ENCODE measurements at places on chromosomes 5 and 9. TPM values are rescaled to one million over a fixed set of nuclear protein-coding genes. Genes with fewer than 3 reads are reported as not detected.
A peak's percentile ranks its signal among the peaks of the same experiment; 100 is the strongest.

Gene ENTPD2
- 0.25 TPM for total RNA-seq

Gene GPR151
- total RNA-seq: not detected

- H3K4me3 ChIP-seq: no peak overlapping the region
- no peak overlapping the region for H3K27ac ChIP-seq
- peaks cover 6% of the 10 kb centered on the region for H3K4me1 ChIP-seq
These were observed 291.6 kb downstream of the DOCK8 start for GRCh38 chr9:506281-506680.

DNA sequence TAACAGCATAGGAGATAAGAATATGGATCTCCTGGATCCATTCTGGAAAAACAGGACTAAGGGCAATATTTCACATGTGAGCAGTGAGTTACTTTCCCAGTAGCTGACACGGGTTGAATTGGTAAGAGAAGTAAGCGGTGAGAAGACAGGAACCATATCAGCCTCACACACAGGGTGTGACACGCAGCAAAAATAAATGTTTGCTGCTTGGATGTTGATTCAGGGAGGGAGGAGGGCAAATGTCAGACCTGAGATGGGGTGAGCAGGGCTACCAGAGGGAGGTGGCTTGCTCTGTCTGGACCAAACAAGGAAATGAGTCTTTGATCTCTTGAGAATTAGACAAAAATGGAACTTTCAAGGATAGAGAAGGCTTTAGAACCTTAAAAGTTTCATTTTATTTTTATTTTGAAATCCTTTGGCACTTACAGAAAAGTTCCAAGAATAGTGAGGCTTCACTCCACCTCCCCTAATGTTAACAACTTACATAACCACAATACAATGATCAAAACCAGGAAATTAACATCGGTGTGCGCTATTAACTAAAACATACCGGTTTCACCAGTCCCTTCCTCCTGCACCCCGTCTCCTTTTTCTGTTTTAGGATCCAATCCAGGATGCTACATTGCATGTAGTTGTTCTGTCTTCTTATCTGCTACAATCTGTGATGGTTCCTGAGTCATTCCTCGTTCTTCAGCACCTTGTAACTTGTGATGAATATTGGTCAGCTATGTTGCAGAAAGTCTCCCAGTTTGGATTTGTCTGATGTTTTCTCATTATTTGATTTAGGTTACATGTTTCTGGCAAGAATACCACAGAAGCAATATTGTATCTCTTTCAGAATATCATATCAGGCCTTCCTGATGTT lies 20.5 kb upstream of the ARHGEF28 start:
- H3K36me3 ChIP-seq: no peaks in the 10 kb centered on the region
- DNase-seq: no peak
- no peak overlapping the region for H3K4me3 ChIP-seq
- peaks cover 4% of the 10 kb centered on the region for H3K4me1 ChIP-seq
- H3K27ac ChIP-seq: no peak overlapping the region

GRCh38 chr9:113508111-113508749 lies 44.7 kb downstream of the RGS3 start:
- DNase-seq: no peak
- H3K36me3 ChIP-seq: no peaks in the 10 kb centered on the region
- peaks cover 58% of the 10 kb centered on the region for H3K4me1 ChIP-seq
- no peak overlapping the region for H3K27ac ChIP-seq

DNA sequence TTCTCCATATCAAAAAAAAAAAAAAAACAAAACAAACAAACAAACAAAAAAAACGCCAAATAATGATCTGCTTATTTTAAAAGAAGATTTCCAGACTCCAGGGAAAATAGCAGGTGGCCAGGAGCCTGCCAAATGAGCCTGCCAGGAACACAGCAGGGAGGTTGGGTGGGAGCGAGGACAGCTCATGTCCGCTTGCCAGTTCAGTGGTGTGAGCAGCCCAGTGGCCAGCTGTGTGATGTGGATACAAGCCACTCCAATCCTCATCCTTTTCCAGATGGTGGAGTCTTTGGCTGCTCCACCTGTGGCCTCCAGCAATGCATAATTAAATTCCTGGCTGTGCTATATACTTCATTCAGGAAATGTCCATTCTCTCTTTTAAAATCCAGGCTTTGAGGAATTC lies 1025.1 kb upstream of the C9orf72 start:
- no peak for DNase-seq
- H3K27ac ChIP-seq: no peak overlapping the region
- no peak overlapping the region for H3K4me3 ChIP-seq
- H3K36me3 ChIP-seq: no peaks in the 10 kb centered on the region
- no peaks in the 10 kb centered on the region for H3K27me3 ChIP-seq

DNA sequence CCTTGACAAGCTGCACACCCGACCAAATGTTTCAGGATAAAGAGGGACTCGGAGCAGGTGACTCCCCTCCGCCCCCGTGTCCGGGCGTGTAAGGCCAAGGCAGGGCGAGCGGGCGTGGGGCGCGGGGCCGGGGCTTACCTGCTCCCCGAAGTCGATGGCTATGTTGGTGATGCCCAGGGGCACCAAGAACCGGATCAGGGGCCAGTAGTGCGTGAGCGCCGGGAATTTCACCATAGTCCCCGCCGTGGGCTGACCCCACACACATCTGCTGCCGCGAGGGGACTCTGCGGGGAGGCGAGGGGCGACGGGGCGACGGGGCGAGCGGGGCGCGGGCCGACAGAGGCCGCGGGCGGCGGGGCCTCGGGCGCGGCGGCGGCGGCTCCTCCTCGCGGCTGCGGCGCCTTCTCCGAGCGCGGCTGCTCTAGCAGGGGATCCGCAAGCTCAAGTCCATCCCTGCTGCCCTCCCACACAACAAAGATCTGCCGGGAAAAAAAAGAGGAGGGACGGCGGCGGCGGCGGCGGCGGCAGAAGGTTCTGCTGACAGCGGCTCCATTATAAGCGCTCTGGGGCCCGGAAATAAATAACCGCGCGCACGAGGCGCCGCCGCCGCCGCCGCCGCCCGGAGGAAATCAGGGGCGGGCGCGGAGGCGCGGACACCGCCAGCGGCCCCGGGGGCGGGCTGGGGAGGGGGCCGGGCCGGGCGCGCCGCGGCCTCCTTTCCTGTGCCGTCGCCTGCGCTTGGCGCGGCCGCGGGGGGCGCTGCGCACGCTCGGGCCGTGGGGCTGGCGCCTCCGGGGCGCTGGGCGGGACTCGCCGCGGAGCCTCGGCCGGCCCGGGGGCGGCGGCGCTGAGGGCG lies at the start of gene ANKH:
TSS of gene ANKH (minus strand) at position 565 of the 856 bp plus-strand sequence. CDS start at position 234, 331 bp downstream.
- peaks cover 9% of the 10 kb centered on the region for H3K4me1 ChIP-seq
- no peaks in the 10 kb centered on the region for H3K36me3 ChIP-seq
- DNase-seq: peak; percentile 81
- H3K4me3 ChIP-seq: peak within 1 kb of the TSS; percentile 77

DNA sequence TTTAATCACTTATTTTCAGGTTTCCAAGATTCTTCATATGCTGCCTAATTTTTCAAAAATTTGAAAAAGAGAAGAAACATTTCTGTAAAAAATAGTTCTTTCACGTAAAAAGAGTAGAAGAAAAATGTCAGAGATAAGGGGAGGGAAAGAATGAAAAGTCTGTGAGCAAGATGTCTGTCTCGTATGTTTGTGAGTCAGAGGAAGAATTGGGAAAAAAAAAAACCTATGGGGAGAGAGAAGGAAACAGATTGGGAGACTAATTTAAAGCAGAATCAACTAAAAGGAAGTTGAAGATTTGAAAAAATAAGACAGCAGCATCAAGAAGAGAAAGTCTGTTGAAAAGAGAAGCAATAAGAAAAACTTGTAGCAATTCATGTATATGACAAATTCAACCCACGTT lies 456.3 kb downstream of the HINT1 start:
- no peak overlapping the region for H3K27ac ChIP-seq
- H3K4me1 ChIP-seq: no peaks in the 10 kb centered on the region
- H3K27me3 ChIP-seq: no peaks in the 10 kb centered on the region
- no peak for DNase-seq
- no peak overlapping the region for H3K4me3 ChIP-seq

Gene GABRA6
- not detected for total RNA-seq

Gene INSL4
- total RNA-seq: not detected

DNA sequence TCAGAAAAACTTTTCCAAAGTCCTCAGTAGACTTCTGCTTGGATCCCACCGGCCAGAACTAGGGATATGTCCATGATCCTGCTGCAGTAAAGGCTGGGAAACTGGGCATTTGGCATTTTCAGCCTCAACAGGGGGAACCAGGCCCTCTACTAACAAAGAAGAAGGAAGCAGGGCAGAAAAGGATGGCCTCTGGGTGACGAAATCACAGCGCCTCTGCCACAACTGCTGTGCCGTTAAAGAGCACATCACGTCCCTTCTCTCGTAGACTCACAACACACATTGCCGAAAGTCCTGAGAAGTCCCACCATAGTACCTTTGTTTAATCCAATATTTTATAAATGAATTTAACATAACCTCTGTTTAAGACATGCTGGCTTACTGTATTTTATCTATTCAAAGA lies 10.4 kb upstream of the AFAP1L1 start:
- DNase-seq: no peak
- peaks cover 3% of the 10 kb centered on the region for H3K36me3 ChIP-seq
- no peak overlapping the region for H3K4me3 ChIP-seq

DNA sequence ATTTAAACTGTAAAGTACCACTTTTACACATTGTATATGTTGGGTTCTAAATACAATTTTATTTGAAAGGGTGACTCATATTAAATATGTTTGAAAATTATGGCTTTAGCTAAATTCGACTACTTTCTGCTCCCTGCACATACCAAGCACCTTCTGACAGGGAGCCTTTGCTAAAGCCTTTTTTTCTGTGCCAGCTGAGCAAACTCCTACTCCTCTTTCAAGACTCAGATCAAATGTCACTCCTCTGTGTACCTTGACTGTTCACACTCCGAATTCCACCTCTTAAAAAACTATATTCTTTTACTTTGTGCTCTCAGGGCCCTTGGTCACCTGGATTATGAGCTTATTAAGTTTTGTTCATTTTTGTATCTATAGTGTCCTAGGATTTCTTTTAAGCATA lies 6.5 kb upstream of the OXCT1 start:
- no peaks in the 10 kb centered on the region for H3K36me3 ChIP-seq
- no peak overlapping the region for H3K4me3 ChIP-seq
- no peak for DNase-seq
- no peak overlapping the region for H3K27ac ChIP-seq
- H3K27me3 ChIP-seq: no peaks in the 10 kb centered on the region
- no peaks in the 10 kb centered on the region for H3K4me1 ChIP-seq

Gene SUSD3
- 4.1 TPM for total RNA-seq

GRCh38 chr9:15146268-15146700 lies 160.7 kb downstream of the TTC39B start:
- H3K36me3 ChIP-seq: no peaks in the 10 kb centered on the region
- no peaks in the 10 kb centered on the region for H3K4me1 ChIP-seq
- H3K27ac ChIP-seq: no peak overlapping the region
- DNase-seq: no peak

GRCh38 chr5:26569929-26570258 lies 468.5 kb downstream of the CDH9 start:
- no peaks in the 10 kb centered on the region for H3K36me3 ChIP-seq
- no peaks in the 10 kb centered on the region for H3K27me3 ChIP-seq
- no peaks in the 10 kb centered on the region for H3K4me1 ChIP-seq
- no peak for DNase-seq
- no peak overlapping the region for H3K4me3 ChIP-seq

GRCh38 chr9:70421272-70422180 lies 7.1 kb upstream of the KLF9 start:
- peak overlapping the region; percentile 38 for H3K4me3 ChIP-seq
- peaks cover 4% of the 10 kb centered on the region for H3K4me1 ChIP-seq
- H3K27ac ChIP-seq: peak overlapping the region; percentile 100
- H3K27me3 ChIP-seq: no peaks in the 10 kb centered on the region
- H3K36me3 ChIP-seq: no peaks in the 10 kb centered on the region
- DNase-seq: no peak

DNA sequence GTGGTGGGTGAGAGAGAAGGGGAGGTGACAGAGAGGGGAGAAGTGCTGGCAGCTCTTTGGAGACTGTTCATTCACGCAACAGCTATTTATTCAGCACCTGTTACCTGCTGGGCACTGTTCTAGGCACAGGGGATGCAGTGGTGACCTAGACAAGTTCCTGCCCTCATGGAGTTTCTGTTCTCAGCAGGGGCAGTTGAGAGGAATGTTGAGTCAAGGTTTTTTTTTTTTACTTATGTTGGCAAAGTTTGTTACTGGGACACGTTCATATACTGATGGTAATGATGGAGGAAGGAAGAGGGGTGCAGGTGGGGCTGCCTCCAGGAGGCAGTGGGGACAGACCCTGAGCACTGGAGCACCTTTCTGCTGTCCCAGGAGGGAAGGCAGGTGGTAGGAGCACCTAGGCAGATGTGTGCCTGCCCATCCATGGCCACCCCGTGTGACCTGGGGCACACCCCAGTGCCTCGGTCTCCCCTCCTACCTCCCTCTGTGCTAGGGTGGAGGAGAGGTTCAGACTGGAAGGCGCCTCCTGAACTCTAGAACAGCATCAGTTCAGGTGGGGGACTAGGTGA lies 49.4 kb upstream of the SLC25A51 start:
- no peak overlapping the region for H3K4me3 ChIP-seq
- DNase-seq: no peak
- no peak overlapping the region for H3K27ac ChIP-seq
- H3K27me3 ChIP-seq: no peaks in the 10 kb centered on the region
- peaks cover 70% of the 10 kb centered on the region for H3K36me3 ChIP-seq
- no peaks in the 10 kb centered on the region for H3K4me1 ChIP-seq

- H3K27ac ChIP-seq: no peak overlapping the region
- H3K4me1 ChIP-seq: no peaks in the 10 kb centered on the region
- no peaks in the 10 kb centered on the region for H3K36me3 ChIP-seq
These were observed 40.5 kb downstream of the DAB2IP start for GRCh38 chr9:121691890-121692289.

- no peaks in the 10 kb centered on the region for H3K27me3 ChIP-seq
- H3K4me1 ChIP-seq: no peaks in the 10 kb centered on the region
- no peak overlapping the region for H3K27ac ChIP-seq
- DNase-seq: no peak
These were observed 16.6 kb downstream of the SH3PXD2B start for GRCh38 chr5:172437445-172438318.

Gene SLC22A4
- 0.59 TPM for total RNA-seq

GRCh38 chr5:109853377-109853776 lies 163.7 kb downstream of the MAN2A1 start:
- no peaks in the 10 kb centered on the region for H3K27me3 ChIP-seq
- no peaks in the 10 kb centered on the region for H3K4me1 ChIP-seq
- H3K27ac ChIP-seq: no peak overlapping the region
- peaks cover 6% of the 10 kb centered on the region for H3K36me3 ChIP-seq
- DNase-seq: no peak
- no peak overlapping the region for H3K4me3 ChIP-seq

- H3K4me3 ChIP-seq: no peak overlapping the region
- H3K27ac ChIP-seq: no peak overlapping the region
- H3K36me3 ChIP-seq: peaks cover 62% of the 10 kb centered on the region
- DNase-seq: no peak
- no peaks in the 10 kb centered on the region for H3K4me1 ChIP-seq
- no peaks in the 10 kb centered on the region for H3K27me3 ChIP-seq
These were observed 81.1 kb downstream of the PHF2 start for GRCh38 chr9:93657331-93658111.

GRCh38 chr5:61357745-61358144 lies 25.7 kb downstream of the ZSWIM6 start:
- H3K27me3 ChIP-seq: no peaks in the 10 kb centered on the region
- no peaks in the 10 kb centered on the region for H3K36me3 ChIP-seq
- peaks cover 3% of the 10 kb centered on the region for H3K4me1 ChIP-seq
- H3K27ac ChIP-seq: no peak overlapping the region

Gene MYORG
- total RNA-seq: 26.6 TPM

- no peaks in the 10 kb centered on the region for H3K27me3 ChIP-seq
- no peak for DNase-seq
- no peak overlapping the region for H3K27ac ChIP-seq
These were observed 453.3 kb downstream of the BNC2 start for GRCh38 chr9:16417161-16417560.
